ENCODE measurements at places on chromosomes 5 and 9.

- DNase-seq = no peak
Measured at GRCh38 chr5:75384218-75384617, 47.2 kb downstream of the HMGCR start.

DNA sequence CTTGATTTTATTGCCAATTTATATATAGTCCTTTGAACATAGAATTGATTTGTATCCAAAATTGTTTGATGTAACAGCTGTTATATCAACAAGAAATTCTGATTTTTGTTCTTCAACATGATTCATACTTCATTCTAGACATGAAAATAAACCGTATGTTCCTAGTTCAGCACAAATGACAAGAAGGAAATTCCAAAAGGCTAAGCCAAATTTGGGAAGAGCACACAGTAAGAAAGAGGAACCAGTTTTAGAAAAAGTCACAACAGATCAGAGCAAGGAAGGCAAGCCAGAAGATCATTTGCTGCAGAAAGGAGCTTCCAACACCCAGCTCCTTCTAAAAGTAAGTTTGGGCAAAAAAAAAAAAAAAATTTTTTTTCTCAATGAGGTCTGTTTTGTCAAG, 65.0 kb upstream of the MCCC2 start:
- DNase-seq = no peak

- no peak for DNase-seq
Measured at GRCh38 chr9:105466898-105467455, 19.1 kb downstream of the FSD1L start.

- no peak for DNase-seq
Measured at GRCh38 chr5:30918171-30918570, 275.3 kb upstream of the CDH6 start.

DNA sequence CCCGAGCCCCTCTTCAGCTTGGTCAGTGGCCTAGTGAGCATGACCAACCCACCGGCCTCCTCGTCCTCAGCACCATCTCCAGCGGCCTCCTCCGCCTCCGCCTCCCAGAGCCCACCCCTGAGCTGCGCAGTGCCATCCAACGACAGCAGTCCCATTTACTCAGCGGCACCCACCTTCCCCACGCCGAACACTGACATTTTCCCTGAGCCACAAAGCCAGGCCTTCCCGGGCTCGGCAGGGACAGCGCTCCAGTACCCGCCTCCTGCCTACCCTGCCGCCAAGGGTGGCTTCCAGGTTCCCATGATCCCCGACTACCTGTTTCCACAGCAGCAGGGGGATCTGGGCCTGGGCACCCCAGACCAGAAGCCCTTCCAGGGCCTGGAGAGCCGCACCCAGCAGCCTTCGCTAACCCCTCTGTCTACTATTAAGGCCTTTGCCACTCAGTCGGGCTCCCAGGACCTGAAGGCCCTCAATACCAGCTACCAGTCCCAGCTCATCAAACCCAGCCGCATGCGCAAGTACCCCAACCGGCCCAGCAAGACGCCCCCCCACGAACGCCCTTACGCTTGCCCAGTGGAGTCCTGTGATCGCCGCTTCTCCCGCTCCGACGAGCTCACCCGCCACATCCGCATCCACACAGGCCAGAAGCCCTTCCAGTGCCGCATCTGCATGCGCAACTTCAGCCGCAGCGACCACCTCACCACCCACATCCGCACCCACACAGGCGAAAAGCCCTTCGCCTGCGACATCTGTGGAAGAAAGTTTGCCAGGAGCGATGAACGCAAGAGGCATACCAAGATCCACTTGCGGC, 1.8 kb downstream of the EGR1 start:
- DNase-seq = no peak

DNA sequence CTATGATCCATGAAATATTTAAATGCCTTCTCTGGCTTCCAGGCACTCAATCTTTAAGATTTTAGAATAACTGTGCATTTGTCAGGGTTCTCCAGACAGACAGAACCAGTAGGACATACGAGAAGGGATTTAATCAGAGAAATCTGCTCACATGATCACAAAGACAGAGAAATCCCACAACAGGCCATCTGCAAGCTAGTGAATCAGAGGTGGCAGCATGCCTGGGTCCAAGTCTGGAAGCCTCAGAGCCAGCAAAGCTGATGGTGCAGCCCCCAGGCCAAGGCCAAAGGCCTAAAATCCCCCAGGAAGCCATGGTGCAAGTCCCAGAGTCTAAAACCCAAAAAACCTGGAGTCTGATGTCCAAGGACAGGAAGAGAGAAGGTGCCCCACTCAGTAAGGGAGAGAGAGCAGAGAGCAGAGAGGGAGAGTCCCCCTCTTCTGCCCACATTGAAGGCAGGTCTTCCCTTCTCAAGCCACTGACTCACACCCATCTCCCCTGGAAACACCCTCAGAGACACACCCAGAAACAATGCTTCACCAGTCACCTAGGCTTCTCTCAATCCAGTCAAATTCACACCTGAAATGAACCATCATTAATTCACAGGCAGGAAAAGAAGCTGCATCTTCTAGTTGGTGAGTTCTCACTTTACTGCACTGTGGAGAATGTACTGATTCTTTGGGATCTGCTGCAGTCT, 48.7 kb downstream of the CAMSAP1 start:
- no peak for DNase-seq

DNA sequence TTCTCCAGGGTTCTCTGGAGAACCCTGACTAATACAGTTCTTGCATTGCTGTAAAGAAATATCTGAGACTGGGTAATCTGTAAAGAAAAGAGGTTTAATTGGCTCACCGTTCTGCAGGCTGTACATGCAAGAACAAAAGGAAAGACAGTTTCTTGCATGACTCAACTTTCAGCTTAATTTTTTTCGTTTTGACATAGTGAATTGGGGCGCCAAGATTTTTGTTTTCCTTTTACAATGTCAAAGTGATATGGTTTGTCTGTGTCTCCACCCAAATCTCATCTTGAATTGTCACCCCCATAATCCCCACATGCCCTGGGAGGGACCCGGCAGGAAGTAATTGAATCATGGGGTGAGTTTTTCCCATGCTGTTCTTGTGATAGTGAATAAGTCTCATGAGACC, 11.8 kb upstream of the CRHBP start:
- DNase-seq = no peak

GRCh38 chr9:129023908-129024233, 4.3 kb downstream of the SH3GLB2 start:
- DNase-seq = no peak

DNA sequence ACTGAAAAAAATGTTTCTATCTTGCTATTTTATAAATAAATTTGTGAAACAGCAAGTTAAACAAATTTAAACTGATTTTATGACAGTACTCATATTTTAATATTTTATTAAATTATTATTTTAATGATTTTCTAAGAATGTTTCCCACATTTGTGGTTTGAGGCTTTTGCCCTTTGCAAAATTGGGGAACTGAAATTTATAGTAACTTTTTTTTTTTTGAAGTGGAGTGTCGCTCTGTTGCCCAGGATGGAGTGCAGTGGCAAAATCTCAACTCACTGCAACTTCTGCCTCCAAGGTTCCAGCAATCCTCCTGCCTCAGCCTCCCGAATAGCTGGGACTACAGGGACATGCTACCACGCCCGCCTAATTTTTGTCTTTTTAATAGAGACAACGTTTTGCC, 7.2 kb upstream of the ADGRV1 start:
- no peak for DNase-seq

DNA sequence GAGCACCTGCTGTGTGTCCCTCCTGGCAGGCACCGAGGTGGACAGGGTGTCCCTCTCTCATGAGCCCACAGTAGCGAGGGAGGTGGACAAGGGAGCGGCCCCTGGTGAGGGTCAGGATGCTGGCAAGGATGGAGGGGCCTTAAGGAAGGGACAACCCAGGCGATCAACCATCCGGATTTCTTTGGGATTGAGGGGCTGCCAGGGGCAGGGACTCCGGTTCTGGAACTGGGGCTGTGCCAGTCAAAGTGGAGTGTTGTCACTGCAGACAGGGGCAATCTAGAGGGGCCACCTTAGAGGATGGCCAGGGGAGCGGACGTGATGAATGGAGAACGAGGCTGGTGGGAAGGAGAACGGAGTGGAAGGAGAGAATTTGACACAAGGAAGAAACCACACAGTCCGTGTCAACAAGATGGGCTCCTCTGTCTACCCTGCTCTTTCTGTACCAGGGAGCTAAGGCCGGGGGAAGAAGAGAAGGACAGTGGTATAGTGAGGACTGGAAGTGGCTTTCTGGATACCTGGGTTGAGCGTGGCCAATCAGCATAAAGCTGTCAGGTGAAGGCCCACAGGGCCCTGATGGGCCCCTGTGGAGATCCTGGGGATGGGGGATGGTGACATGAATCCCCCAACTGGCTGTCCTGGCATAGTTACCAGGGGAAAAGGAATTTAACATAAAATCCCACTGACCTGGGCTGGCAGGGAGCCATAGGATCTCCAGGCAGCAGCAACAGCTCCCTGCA, 4.2 kb upstream of the WDR5 start:
- DNase-seq = no peak

GRCh38 chr9:106964822-106965525, 102.0 kb downstream of the ZNF462 start:
- DNase-seq = no peak

DNA sequence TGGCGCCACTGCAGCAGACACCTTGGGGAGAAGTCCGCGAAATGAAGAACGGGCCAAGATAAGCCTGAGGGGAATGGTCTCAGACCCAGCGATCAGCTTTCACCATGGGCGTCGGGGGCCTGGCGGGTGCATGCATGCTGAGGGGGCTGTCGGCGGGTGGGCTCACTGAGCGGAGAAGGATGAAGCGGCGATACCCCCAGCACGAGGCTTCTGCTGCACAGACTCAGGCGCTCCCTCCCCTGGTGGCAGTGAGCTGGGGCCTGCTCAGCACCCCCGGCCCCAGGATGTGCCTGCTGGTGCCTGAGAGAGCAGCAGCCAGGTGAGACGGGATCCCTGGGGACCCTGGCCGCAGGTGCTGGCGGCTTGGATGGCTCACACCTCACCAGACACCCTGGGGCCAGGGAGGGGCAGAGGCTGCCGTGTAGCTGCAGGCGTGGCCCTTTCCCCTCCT, 31.2 kb downstream of the CEP72 start:
- DNase-seq = no peak

DNA sequence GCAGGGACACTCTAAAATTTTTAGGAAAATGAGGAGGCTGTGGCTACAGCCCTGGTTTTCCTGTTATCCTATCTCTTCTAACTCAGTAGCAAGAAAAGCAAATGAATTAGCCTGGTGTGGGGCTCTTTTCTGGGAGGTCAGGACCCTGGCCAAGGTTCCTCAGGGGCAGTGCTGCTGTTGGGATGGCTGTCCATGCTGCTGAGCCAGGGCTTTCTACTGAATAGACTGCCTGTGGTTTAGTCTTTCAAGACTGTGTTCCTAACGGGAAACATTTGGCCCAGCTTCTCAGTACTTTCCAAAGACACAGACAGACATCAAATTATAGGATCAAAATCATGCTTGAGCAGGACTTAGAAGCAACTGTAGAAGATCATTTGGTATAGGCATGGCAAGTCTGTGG, 18.1 kb downstream of the TNC start:
- DNase-seq = no peak

- DNase-seq = no peak
Measured at GRCh38 chr9:114823441-114823840, 17.6 kb upstream of the TNFSF15 start.

GRCh38 chr5:131258733-131259132, 5.1 kb upstream of the CDC42SE2 start:
- DNase-seq = no peak

GRCh38 chr9:13588151-13589033, 308.9 kb upstream of the MPDZ start:
- DNase-seq = no peak

DNA sequence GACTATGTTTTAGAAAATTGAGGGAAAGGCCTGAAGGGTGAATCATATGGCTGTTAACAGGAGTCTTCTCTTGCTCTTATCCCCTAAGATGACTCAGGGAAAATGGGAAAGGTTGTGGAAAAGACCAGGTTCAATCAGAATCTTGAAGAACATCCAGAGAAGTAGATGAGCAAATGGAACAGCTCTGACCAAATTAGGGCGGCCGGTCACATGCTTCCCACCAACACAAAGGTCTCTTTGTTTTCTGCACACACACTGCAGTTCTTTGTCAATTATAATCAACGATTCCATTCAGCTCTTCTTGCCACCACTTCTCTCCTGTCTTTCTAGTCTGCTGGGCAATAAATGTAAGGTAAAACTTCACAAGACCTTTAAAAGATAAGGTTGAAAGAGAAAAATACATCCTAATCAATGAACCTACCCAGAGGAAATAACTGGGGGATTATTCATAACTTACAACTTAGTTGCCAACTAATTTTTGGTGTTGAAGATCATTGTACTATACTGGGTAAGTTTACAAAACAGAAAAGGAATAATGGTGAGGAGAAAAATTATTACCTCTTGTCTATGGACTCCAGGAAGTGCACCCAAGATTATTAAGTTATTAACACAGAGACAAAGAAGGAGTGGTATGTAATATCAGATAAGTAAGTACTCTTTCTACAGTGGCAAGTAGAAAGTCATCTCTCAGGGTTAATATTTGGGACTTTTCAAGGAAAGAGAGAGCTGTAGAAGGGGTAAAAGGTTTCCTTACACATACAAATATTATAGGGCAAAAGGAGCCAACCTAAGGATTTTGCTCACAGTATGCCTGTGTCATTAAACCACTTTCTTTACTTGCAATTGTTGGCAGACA, 441.9 kb upstream of the PIK3R1 start:
- no peak for DNase-seq

DNA sequence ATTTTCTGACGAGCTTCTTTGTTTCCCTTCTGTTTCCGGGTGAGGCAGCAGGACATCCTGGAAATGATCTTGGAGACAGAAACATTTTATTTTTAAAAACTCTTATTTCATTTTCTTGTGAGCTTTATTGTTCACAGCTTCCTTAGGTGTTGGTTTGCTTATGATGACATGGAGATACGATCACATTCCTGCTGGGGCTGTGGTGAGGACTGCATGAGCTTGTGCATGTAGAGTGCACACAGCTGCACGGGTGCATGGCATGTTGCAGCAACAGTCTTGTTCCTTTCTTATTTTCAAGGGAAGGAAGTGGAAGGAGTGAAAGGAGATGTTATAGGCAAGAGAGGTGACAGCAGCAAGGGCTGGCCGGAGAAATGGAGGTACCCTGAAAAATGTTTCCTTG, 1.2 kb downstream of the BTNL8 start:
- no peak for DNase-seq

DNA sequence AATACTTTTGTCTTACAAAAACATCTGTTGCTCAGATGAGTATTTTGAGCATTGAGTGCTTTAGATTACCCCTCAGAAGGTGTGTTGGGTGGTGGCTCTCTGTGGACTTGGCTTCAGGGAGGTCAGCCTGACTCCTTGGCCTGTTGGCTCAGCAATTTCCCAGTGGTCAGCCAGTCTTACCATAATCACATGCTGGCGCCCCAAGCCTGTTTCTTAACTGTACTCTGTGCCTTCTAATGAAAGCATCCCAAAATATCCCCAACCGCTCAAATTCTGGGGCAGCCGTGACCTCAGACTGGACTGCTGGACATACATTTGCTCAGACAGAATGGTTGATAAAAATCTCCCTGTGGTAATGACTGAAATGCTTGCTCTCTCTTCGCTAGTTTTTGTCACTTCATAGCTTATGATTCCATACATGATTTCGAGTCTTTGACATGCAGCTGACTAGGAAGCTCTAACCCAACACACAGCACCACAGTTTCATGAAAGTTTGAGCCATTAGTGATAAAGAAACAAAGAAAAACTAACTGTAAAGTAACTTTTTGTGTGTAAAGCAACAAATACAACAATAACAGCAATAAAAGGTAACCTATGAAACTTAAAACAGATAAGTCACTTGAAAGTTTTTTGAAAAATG, 562.2 kb upstream of the MEF2C start:
- no peak for DNase-seq
